ENCODE measurements at places on chromosomes 4 and X.

GRCh38 chr4:118077767-118078105, 43.5 kb downstream of the NDST3 start:
- no peak for DNase-seq
- H3K27ac ChIP-seq: no peak overlapping the region
- peaks cover 29% of the 10 kb centered on the region for H3K36me3 ChIP-seq
- peaks cover 12% of the 10 kb centered on the region for H3K4me1 ChIP-seq
- H3K27me3 ChIP-seq: no peaks in the 10 kb centered on the region

GRCh38 chrX:41031256-41031967, 53.8 kb upstream of the USP9X start:
- no peak overlapping the region for H3K27ac ChIP-seq
- H3K4me1 ChIP-seq: peaks cover 5% of the 10 kb centered on the region
- H3K27me3 ChIP-seq: no peaks in the 10 kb centered on the region
- no peak for DNase-seq
- H3K4me3 ChIP-seq: no peak overlapping the region

DNA sequence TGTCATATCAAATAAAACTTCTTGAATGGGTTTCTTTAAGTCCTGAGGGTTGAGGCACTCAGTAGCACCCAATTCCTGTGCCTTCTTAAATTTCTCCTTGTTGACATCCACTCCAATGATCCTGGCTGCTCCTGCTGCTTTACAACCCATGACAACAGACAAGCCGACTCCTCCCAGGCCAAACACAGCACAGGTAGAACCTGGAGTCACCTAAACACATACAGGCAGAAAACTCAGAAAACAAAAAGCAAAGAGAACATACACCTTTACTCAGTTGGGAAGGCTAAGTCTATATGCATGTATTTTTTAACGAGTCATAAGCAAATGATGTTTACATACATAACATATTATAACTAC, 10.3 kb downstream of the ADH6 start:
- H3K27me3 ChIP-seq: no peaks in the 10 kb centered on the region
- no peak overlapping the region for H3K27ac ChIP-seq
- peaks cover 10% of the 10 kb centered on the region for H3K4me1 ChIP-seq
- no peak overlapping the region for H3K4me3 ChIP-seq
- H3K36me3 ChIP-seq: no peaks in the 10 kb centered on the region

- DNase-seq: no peak
- H3K27me3 ChIP-seq: peaks cover 3% of the 10 kb centered on the region
- peak overlapping the region; percentile 7 for H3K4me3 ChIP-seq
- peaks cover 11% of the 10 kb centered on the region for H3K4me1 ChIP-seq
- peak overlapping the region; percentile 28 for H3K27ac ChIP-seq
Observed at GRCh38 chr4:30802622-30803323, 82.6 kb downstream of the PCDH7 start.

DNA sequence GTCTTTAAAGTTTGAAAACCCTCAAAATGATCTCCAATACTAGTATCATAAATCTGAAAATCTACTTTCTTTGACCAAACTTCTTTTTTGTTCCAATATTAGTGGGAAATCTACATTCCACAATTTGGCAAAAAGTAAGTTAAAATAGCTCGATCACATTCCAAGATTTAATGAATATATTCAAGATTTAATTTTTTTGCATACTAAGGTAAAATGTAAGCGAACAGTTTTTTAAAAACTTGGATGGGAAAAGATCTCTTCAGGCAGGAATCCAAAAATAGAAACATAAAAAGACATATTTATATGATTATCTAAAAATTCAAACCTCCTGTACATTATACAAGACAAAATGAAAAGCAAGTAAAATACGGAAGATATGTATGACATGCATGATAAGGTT, 31.2 kb downstream of the CNOT6L start:
- H3K36me3 ChIP-seq: no peaks in the 10 kb centered on the region
- H3K4me1 ChIP-seq: no peaks in the 10 kb centered on the region
- DNase-seq: no peak
- no peak overlapping the region for H3K27ac ChIP-seq
- H3K4me3 ChIP-seq: no peak overlapping the region

GRCh38 chr4:1766106-1767060, 26.7 kb upstream of the FGFR3 start:
- H3K4me1 ChIP-seq: no peaks in the 10 kb centered on the region
- DNase-seq: no peak
- H3K36me3 ChIP-seq: no peaks in the 10 kb centered on the region
- H3K27me3 ChIP-seq: no peaks in the 10 kb centered on the region
